WTC11 (cell line): ENCODE measurements at places on chromosomes 7 and 10. TPM values are rescaled to one million over a fixed set of nuclear protein-coding genes. Genes with fewer than 3 reads are reported as not detected.

DNA sequence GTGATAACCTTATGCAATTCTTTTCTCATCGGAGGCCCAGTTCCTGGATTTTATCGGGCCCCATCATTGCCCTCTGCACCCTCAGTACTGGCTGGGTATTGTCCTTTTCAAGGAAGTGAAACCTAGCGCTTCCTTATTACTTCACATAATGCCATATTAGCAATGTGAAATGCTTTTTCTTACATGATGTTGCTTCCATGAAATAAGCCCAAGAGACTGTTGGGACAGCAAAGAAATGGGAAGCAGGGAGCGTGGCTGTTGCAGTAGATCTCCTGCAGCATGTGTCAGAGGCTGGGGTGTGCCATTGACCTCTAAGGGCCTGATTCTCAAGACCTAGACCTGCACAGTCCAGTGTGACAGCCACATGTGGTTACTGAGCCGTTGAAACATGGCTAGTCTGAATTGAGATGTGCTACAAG lies 8.1 kb downstream of the CHN2 start:
- no peak overlapping the region for H3K4me3 ChIP-seq
- peaks cover 18% of the 10 kb centered on the region for H3K4me1 ChIP-seq
- H3K36me3 ChIP-seq, result no peaks in the 10 kb centered on the region
- H3K27me3 ChIP-seq, result peaks cover 23% of the 10 kb centered on the region

DNA sequence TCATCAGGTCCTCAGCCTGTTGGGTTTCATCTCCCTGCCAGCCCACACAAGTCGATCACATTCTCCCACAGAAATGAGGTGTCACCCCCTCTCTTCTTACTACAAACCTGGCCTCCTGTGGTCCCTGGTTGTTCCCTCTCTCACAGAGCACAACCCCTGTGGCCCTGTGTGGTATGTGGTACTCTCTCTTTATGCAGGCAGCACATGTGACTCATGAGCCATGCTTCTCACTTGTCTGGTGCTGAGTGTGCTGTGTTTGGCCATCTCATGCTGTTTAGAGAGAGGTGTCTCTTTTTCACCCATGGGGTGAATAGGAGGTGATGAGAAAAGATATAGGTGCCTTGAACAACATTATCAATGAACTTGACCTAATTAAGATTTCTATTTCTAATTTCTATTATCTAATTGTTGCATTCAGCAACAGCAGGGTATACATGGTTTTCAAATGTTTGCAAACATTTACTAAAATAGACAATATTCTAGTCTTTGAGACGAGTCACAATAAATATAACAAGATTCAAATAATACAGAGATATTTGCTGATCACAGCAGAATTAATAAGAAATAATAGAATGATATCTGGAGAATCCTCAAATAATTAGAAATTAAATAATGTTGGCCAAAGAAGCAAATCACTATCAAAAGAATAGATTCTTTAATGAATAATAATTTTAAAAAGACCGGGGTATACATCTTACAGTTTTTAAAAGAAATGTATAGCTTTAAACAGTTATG lies 633.8 kb upstream of the IGFBP3 start:
- no peaks in the 10 kb centered on the region; the same call in 1 of the 2 replicates for H3K27me3 ChIP-seq
- no peak overlapping the region for H3K4me3 ChIP-seq
- no peaks in the 10 kb centered on the region for H3K36me3 ChIP-seq
- no peak overlapping the region for H3K27ac ChIP-seq
- H3K4me1 ChIP-seq, result no peaks in the 10 kb centered on the region

DNA sequence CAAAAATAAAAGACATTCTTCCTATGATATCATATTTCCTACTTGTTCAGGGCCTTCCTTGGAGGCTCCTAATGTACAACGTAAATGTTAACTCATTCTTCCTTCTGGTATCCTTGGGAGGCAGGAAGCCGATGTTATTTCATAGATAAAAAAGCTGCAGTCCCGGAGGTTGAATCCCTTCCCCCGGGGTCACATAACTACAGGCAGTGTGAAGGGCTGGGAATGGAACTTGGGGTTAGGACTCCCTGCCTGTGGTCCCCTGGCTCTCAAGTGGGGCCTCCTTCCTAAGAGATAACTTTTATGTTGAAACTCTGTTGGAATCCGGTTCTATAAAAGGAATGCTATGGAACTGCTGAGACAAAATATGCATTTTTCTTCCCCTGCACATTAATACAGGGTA lies 14.9 kb upstream of the CCDC3 start:
- DNase-seq, result no peak
- H3K4me1 ChIP-seq, result peaks cover 6% of the 10 kb centered on the region
- H3K4me3 ChIP-seq, result no peak overlapping the region
- no peak overlapping the region for H3K27ac ChIP-seq

DNA sequence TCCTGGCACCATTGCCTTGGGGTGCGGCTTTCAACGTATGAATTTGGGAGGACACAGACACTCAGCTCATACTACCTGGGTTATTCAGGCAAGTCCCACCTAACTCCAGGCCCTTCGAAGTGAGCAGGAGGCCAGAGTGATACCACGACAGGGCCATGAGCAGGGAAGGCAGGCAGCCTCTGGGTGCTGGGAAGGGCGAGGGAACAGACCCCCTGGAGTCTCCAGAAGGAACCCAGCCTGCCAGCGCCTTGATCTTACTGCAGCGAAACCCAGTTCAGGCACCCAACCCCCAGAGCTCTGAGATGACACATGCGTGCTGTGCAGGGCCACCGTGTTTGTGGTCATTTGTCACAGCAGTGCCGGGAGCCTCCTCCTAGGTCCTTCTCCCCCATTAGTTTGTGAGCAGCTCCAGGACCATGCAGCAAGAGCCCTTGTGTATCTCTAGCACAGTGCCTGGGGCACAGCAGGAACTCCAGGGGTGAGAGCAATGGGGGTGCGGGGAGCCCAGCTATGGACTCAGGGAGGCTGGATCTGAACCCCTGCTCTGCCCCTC lies 7.7 kb upstream of the INSIG1 start:
- no peak for DNase-seq
- no peaks in the 10 kb centered on the region for H3K4me1 ChIP-seq
- no peak overlapping the region for H3K4me3 ChIP-seq
- no peaks in the 10 kb centered on the region; the same call in none of the 2 replicates for H3K27me3 ChIP-seq

GRCh38 chr10:101217044-101217425 lies 12.2 kb downstream of the LBX1 start:
- H3K36me3 ChIP-seq, result no peaks in the 10 kb centered on the region
- H3K27me3 ChIP-seq, result peaks cover 99% of the 10 kb centered on the region
- H3K27ac ChIP-seq, result no peak overlapping the region

- peaks cover 62% of the 10 kb centered on the region for H3K36me3 ChIP-seq
- H3K27ac ChIP-seq, result no peak overlapping the region
- peaks cover 3% of the 10 kb centered on the region; the same call in 1 of the 2 replicates for H3K4me1 ChIP-seq
- no peak overlapping the region for H3K4me3 ChIP-seq
- no peaks in the 10 kb centered on the region for H3K27me3 ChIP-seq
Measured at GRCh38 chr7:75591467-75592255, 99.5 kb downstream of the SPDYE5 start.

DNA sequence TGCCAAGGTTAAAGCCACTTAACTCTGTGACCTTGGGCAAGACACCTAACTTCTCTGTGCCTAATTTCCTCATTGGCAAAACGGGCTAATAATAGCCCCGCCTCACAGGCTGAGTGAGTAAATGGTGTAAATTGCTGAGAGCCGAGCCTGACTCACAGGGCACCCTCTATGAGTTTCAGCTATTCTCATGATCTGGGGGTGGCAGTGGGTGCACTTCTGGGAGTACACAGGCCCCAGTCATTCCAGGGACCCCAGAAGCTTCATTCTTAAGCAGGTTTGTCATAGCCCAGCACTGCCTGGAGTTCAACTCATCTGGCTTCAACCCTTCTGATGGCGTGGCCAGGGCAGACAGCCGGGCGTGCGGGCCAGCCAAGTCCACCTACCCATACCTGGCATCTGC lies 137.2 kb downstream of the GRID1 start:
- no peaks in the 10 kb centered on the region for H3K27me3 ChIP-seq
- H3K27ac ChIP-seq, result no peak overlapping the region
- H3K36me3 ChIP-seq, result no peaks in the 10 kb centered on the region
- peaks cover 36% of the 10 kb centered on the region for H3K4me1 ChIP-seq

- H3K4me3 ChIP-seq, result no peak overlapping the region
- H3K27me3 ChIP-seq, result no peaks in the 10 kb centered on the region
- peaks cover 26% of the 10 kb centered on the region for H3K36me3 ChIP-seq
- H3K4me1 ChIP-seq, result no peaks in the 10 kb centered on the region
- H3K27ac ChIP-seq, result peak overlapping the region; percentile 30
- DNase-seq, result peak; percentile 59
Measured at GRCh38 chr7:75971961-75972763, 22.2 kb downstream of the TMEM120A start.

- H3K27ac ChIP-seq, result no peak overlapping the region
- H3K4me1 ChIP-seq, result peaks cover 9% of the 10 kb centered on the region
- H3K27me3 ChIP-seq, result no peaks in the 10 kb centered on the region
- DNase-seq, result no peak
Measured at GRCh38 chr7:33547880-33548279, 357.5 kb upstream of the BMPER start.

GRCh38 chr10:61215246-61215645 lies 237.9 kb downstream of the TMEM26 start:
- DNase-seq, result no peak
- H3K36me3 ChIP-seq, result no peaks in the 10 kb centered on the region
- no peak overlapping the region for H3K27ac ChIP-seq
- peaks cover 4% of the 10 kb centered on the region for H3K4me1 ChIP-seq

GRCh38 chr7:84735011-84735410 lies 451.8 kb downstream of the SEMA3D start:
- no peak overlapping the region for H3K27ac ChIP-seq
- no peak overlapping the region for H3K4me3 ChIP-seq
- no peak for DNase-seq
- H3K27me3 ChIP-seq, result no peaks in the 10 kb centered on the region

DNA sequence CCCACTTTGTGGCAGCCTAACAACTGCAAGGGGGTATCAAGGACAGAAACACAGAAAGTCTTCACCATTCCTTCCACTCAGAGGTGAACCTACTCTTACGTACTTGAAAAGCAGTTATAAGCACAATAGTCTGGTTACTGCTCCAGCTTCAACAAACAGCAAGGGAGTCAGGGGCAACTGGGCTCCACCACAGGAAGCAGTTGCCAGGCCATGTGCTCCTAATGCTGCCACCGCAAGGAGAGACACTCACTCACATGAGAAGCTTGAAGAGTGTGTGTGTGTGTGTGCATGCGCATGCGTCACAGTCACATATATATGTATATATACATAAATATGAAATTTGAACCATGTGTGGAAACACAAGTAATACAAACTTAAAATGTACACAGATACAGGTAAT lies 65.5 kb downstream of the GRB10 start:
- DNase-seq, result no peak
- no peaks in the 10 kb centered on the region; the same call in 1 of the 2 replicates for H3K36me3 ChIP-seq
- no peak overlapping the region for H3K27ac ChIP-seq

GRCh38 chr10:33274096-33274785 lies 60.2 kb downstream of the NRP1 start:
- no peak overlapping the region for H3K4me3 ChIP-seq
- no peak for DNase-seq
- no peaks in the 10 kb centered on the region for H3K27me3 ChIP-seq

DNA sequence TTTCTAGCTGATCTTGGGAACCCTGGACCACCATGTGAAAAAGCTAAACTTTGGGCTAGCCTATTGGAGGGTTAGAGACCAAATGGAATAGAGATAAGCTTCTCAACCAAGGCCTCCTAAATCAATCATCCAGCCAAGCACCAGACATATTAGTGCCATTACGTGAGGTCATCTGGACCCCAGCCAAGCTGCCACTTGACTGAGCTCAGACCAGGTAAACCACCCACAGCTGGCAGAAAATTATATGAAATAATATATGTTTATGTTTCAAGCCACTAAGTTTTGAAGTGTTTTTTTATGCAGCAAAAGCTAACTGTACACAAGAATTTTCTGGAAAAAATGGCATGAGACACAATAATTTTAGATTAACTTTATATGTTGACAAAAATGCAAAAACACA lies 82.6 kb upstream of the PCGF5 start:
- DNase-seq, result no peak
- no peaks in the 10 kb centered on the region for H3K36me3 ChIP-seq
- no peak overlapping the region for H3K27ac ChIP-seq
- no peak overlapping the region for H3K4me3 ChIP-seq

DNA sequence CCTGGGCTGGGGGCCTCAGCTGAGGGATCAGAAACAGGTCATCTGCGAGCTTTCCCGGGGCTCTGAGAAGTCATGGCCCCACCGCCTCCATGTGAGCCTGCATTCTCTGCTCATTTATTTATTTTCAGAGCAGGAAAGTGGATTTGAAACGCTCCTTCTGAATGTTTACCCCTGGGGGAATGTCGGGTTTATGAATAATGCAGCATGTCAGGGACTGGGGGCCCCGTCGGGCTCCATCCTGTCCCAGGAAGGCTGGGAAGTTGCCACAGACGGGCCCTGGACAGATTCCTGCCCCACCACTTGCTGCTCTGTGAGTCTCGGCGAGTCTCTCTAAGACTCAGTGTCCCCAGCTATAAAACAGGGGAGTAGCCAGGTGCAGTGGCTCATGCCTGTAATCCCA lies 11.9 kb upstream of the GTF2IRD1 start:
- H3K4me1 ChIP-seq, result peaks cover 2% of the 10 kb centered on the region; the same call in 1 of the 2 replicates
- no peak for DNase-seq
- H3K27me3 ChIP-seq, result no peaks in the 10 kb centered on the region; the same call in 1 of the 2 replicates
- peak overlapping the region; percentile 83 for H3K27ac ChIP-seq
- no peak overlapping the region for H3K4me3 ChIP-seq

GRCh38 chr7:68619526-68619925 lies 978.7 kb upstream of the AUTS2 start:
- DNase-seq, result no peak
- no peaks in the 10 kb centered on the region for H3K4me1 ChIP-seq
- peaks cover 2% of the 10 kb centered on the region; the same call in 1 of the 2 replicates for H3K27me3 ChIP-seq
- H3K27ac ChIP-seq, result no peak overlapping the region
- 0 out of 2 replicates have a peak, but pooled peaks cover 8% of the 10 kb centered on the region for H3K36me3 ChIP-seq

DNA sequence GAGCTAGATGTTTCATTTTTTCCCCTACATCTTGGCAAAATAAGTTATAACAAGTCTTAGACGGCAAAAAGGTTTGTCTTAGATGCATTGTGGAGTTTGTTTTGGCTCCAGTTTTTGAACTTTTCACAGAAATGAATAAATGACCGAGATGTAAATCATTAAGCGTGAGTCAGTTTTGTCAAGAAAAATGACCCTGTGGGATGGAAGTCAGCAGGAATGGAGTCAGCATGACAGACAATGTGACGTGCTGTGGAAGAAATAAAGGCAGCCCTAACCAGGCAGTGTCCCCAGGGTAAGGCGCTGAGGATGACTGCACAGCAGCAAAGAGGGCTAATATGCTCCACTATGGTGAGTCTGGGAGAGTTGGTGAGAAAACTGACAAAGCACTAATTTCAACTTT lies 163.2 kb downstream of the NOC3L start:
- peaks cover 11% of the 10 kb centered on the region for H3K4me1 ChIP-seq
- no peak overlapping the region for H3K27ac ChIP-seq
- H3K27me3 ChIP-seq, result no peaks in the 10 kb centered on the region; the same call in 1 of the 2 replicates
- H3K4me3 ChIP-seq, result no peak overlapping the region
- DNase-seq, result no peak

SEC31B gene
- 6.4 to 7.9 TPM (median 6.7 TPM) in 3 replicates for total RNA-seq

LIPN gene
- total RNA-seq, result not detected in 3 replicates

FFAR4 gene
- 0.07 to 0.15 TPM in 2 of 3 replicates, not detected in the other for total RNA-seq

AKR1C1 gene
- 3.9 to 4.3 TPM (median 4.1 TPM) in 3 replicates for total RNA-seq

SCIN gene
- total RNA-seq, result 0.80 to 1.2 TPM (median 0.98 TPM) in 3 replicates

ZNF277 gene
- total RNA-seq, result 18.3 to 22.5 TPM (median 20.6 TPM) in 3 replicates

NKX2-3 gene
- not detected in 3 replicates for total RNA-seq

LIPK gene
- not detected in 3 replicates for total RNA-seq

FAM170B gene
- not detected in 3 replicates for total RNA-seq

PBLD gene
- 2.4 to 2.7 TPM (median 2.6 TPM) in 3 replicates for total RNA-seq

TRPV5 gene
- not detected in 3 replicates for total RNA-seq

NPSR1 gene
- not detected in 3 replicates for total RNA-seq

UMAD1 gene
- 9.3 to 13.0 TPM (median 11.0 TPM) in 3 replicates for total RNA-seq

MLXIPL gene
- 20.4 to 26.6 TPM (median 23.8 TPM) in 3 replicates for total RNA-seq
